OCI-LY7 (cell line): ENCODE measurements at places on chromosomes 1 and 21. TPM values are rescaled to one million over a fixed set of nuclear protein-coding genes. Genes with fewer than 3 reads are reported as not detected.

DNA sequence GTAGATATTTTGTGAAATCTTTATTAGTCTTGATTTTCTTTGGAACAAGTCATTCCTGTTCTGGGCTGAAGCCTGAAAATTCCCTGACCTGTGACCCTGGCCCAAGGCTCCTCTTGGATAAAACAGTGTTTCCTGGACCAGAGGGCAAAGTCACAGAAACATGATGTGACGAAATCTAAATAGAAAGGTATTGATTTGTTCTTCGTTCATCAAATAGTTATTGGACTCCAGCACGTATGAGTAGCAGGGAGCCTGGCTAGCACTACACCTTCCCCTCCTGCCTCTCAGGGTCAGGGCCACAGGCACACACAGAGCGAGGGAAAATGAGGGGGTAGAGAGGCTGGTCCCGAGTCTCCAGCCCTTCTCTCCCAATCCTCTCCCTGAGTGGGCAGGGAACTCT, 1.7 kb upstream of the CLDN14 start:
- DNase-seq, result no peak

DNA sequence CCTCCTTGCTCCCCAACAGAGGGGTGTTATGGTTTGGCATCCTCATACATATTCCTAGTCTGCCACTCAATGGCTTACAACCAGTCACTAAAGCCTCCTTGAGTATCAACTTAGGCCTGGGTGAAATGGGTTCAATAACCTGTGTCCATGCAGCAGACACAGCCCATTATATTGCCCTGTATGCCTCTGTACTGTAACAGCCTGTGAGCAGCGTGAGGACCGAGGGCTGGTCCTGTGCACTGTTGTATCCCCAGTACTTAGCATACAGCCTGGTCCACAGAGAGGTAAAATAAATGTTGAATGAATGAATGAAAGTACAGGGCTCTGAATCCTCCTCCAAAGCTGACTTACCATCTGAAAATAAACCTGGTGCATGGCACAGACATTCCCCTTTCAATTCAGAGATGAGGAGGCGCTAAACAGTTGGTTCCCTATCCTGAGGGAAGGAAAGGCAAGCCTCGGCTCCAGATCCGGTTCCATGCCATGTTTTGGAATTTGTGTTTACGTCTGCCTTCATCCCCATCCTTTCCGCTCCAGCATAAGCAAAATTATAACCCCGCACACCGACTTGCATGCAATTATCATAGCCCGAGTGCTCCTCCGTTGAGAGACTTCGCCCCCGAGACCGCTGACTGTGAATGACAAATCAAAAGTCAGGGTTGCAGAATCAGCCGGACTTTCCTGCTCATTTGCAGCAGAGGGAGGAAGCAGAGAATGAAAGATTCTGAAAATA, 45.0 kb upstream of the DNAJC6 start:
- no peak for DNase-seq

GRCh38 chr1:8323706-8324105, 5.8 kb downstream of the SLC45A1 start:
- DNase-seq, result no peak

DNA sequence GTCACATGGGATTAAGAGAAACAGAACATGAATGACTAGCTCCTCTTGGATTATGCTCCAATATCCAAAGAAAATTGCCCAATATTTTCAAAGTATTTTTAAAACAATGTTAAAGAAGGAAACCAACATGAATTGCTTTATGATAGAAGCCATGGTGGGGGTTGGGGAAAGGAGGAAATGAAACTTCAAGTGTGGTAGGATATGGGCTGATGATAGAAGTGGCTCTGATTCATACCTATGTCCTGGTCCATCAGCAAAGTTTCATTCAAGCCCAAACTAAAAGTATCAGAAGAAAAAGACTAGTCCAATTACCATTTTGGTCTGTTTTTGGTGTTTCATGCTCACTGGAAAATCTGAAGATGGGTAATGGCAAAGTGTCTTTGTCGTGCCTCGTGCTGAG, 104.2 kb upstream of the PROX1 start:
- no peak for DNase-seq

- no peak for DNase-seq
These were observed 3.3 kb upstream of the COL8A2 start for GRCh38 chr1:36128126-36128904.

DNA sequence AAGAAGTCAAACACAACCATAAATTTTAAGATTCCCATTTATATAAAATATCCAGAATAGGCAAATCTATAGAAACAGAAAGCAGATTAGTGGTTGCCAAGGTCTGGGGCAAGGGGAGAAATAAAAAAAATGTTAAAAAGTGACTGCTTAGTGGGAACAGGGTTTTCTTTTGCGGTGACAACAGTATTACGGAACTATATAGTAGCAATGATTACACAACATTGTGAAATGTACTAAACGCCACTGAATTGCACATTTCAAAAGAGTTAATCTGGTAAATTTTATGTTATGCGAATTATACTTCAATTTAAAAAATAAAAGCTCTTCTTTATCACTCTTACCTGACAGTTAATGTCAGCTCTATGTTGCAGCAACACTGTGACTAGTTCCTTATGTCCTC, 105.2 kb downstream of the ACBD6 start:
- DNase-seq, result no peak

DNA sequence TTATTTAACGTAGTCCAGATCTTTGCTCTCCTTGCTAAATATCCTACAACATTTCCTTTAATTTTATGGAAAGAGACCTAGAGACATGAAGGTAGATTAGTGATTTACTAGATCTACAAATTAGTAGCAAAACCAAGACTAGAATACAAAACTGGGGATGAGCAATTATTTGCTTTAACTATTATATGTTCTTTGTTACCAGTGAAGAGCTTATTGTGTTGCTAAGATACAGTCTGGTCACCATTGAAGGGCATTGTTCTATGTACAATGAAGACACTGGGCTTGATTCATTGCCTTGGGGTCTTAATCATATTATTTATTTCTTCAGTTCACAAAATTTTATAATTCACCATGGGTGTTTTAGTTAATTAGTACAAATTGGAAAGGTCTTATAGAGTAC, 88.3 kb downstream of the S1PR1 start:
- no peak for DNase-seq

- no peak for DNase-seq
These were observed 746 bp upstream of the POFUT2 start for GRCh38 chr21:45288441-45288841.

DNA sequence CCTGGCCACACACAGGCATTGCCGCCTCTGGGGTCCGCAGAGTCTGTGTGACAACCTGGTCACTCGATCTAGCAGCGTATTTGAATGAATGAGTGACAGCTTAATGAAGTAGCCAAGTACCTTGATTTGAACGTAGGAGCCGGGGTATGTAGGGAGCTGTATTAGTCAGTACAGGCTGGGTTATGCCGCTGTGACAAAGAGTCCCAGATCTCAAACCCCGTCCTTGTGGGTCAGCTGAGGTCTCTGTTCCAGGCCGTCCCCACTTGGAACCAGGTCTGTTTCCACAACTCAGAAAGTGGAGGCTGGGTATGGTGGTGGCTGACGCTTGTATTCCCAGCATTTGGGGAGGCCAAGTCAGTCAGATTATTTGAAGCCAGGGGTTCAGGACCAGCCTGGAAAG, 20.0 kb downstream of the ATAD3B start:
- DNase-seq, result no peak

RGS1 gene
- 0.37 TPM in 1 of 2 replicates, not detected in the other for total RNA-seq

PIGR gene
- 0.17 TPM in 1 of 2 replicates, not detected in the other for total RNA-seq

MANEAL gene
- total RNA-seq, result 18.2 and 20.0 TPM in 2 replicates

BGLAP gene
- total RNA-seq, result 3.7 and 4.7 TPM in 2 replicates
